Stimulated activated CD4-positive, alpha-beta T cell treated with anti-CD3 and anti-CD28 coated beads, Interleukin-4, amount 100 ng/mL, for 4 hours (primary cell): ENCODE measurements at places on chromosomes 7 and 10.

GRCh38 chr7:92242972-92243371, 2.7 kb downstream of the KRIT1 start:
- no peak for DNase-seq

DNA sequence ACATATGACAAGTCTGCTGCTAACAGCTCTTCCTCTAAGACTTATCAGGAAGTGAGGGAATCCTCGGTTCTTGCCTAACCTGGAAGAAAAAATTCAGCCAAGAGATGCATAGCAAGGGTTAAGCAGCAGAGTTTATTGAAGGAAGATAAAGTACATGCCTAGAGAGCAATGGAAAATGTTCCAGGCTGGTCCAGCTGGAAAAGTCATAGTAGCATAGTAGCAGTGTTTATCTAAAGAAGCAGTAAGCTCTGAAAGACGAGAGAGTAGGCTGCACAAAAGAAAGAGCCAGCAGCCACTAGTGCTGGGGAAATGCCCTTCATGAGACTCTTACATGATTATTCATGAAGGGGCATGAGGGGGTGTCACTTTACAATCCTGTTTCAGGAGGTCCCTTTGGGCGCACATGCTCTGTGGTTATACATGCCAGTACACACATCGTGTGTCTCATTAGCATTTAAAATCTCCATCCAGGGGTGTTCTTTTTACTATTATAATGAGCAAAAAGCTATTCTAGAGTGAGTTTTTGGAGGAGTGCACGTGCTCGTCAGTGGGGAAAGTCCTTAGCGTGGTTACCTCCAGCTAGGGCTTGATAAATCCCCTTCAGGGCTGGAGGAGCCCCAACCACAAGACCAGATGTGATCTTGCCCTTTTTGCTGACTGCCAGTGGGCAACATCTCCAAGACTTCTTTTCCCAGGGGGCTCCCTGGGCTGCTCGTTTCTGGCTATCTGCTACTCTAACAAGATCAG, 716.1 kb downstream of the PARD3 start:
- no peak for DNase-seq

DNA sequence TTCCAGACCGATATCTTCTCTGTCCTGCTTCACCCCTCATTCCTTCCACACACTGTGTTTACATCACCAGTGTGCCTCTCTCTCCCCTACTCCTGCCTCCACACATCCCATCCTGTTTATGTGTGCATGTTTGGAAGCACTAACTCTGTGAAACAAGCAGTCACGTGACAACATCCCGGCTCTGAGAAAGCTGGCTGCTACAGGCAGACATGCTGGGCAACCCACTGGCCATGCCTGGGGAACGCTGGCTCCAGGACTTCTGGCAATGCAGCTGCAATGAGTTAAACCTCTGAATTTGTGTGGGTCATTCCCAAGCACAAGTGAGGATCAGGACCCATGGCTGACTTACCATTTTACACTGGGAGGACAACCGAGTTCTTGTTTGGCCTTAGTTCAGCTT, 74.0 kb downstream of the WNT2 start:
- DNase-seq = no peak

GRCh38 chr10:111297351-111297848, 220.6 kb downstream of the ADRA2A start:
- DNase-seq = no peak

DNA sequence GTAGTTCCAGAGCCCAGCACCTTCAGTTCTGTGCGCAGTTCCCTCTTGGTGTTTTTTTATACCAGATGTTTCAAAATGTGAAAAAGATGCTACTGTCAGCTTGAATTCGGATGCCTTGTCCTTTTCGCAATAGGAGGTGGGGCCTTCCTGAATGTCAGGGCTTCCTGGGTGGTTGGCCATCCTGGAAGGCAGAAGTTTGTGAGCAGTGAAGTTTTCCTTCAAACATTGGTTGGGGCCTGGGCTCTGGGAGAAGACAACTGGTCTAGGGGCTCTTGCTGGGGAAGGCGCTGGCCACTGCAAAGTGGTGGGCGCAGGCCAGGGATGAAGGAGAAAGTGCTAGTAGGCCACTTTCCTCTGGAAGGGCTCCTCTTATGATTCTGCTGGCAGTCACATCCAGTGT, 56.8 kb upstream of the JAZF1 start:
- no peak for DNase-seq

DNA sequence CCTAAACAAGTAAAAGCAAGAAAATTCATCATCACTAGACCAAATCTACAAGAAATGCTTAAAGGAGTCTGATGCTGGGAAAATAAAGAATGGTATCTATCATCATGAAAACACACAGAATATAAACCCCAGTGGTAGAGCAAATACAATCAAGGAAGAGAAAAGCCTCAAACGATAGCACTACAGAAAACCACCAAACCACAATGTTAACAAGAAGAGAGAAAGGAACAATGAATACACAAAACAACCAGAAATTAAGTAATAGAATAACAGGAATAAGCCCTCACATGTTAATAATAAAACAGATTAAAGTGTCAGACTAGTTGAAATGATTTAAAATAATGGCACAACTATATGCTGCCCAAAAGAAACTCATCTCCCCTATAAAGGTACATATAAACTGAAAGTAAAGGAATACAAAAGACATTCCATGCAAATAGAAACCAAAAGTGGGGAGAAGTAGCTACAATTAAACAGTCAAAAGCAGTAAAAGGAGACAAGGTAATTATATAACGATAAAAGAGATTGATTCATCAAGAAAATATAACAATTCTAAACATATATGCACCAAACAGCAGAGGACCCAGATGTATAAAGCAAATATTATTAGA, 77.3 kb downstream of the JMJD1C start:
- DNase-seq = no peak

GRCh38 chr10:78936412-78937342, 132.1 kb upstream of the ZMIZ1 start:
- no peak for DNase-seq

DNA sequence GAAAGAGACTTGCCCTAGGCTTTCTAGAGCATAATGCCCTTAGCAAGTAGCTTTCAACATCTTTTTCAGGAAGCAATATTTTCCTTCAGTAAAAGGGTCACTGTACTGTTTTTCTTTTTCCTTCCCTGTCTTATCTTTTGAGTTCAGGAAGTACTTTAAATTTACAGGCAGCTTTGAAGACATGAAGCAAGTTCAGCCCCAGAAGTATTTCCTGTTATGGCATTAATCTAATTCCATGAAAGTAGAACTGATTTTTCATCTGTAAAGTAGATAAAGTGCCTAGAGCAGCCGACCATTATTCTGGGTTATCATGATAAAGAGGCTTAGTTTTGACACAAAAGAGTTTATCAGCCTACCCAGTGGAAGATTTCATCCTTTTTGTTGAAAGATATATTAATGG, 288.2 kb downstream of the ADK start:
- no peak for DNase-seq

DNA sequence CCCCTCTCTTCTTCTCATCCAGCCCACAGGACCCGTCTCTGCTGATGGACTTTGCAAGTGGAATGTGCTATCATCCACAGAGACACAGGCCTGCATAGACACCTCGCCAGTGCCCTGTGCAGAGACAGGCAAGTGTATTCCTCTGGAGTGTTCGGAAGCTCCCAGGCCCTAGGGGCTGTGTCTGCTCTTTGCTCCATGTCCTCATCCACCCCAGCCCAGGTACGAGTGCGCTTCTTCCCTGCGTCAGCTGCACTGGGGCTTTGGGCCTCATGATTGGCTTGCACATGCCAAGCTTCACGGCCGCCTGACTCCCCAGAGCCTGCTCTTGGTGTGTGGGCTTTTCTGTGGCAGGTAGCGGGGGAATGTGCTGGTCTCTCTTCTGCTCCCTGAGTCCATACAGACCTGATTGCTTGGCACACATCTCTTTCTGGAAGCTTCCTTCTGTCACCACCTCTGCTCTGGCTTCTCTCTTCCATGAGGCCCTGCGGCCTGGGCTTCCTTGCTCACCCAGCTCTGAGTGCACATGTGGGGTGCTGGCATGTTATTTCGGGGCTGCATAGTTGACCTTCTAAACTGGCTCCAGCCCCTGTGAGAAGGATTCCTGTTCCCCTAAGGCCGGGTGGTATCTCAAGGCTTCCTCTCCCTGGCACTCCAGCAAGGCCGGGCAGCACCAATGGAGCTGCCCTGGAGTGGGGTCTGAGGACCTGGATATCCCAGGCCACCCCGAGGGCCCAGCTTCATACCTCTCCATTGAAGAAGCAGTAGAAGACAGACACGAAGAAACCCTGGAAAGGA, 27.8 kb downstream of the CRHR2 start:
- DNase-seq = no peak

- DNase-seq = no peak
These were observed 5.7 kb upstream of the VWC2 start for GRCh38 chr7:49767719-49768118.

DNA sequence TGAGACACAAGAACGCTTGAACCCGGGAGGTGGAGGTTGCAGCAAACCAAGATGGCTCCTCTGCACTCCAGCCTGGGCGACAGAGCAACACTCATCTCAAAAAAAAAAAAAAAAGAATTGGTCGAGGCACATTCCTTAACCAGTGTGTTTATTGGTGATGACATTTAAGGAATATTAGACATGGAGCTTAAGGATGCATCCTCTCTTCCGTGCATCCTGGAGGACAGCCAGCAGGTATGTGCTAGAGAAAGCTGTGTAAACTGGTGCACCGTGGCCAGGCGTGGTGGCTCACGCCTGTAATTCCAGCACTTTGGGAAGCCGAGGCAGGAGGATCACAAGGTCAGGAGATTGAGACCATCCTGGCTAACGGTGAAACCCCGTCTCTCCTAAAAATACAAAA, 11.8 kb downstream of the ZKSCAN1 start:
- no peak for DNase-seq

DNA sequence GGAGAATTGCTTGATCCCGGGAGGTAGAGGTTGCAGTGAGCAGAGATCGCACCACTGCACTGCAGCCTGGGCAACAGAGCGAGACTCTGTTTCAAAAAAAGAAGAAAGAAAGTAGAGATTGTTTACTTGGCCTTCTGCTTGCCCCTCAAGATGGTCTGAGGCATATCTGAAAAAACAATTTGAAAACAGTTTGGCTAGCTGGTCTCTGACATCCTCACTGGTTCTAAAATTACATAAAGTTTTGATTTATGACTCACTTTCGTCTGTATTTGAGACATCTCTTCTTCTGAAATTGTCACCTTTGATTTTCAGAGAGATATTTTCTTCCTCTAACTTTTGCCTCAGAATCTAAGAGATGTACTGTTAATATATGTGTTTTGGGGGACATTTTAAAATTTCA, 49.6 kb upstream of the HELLS start:
- no peak for DNase-seq

DNA sequence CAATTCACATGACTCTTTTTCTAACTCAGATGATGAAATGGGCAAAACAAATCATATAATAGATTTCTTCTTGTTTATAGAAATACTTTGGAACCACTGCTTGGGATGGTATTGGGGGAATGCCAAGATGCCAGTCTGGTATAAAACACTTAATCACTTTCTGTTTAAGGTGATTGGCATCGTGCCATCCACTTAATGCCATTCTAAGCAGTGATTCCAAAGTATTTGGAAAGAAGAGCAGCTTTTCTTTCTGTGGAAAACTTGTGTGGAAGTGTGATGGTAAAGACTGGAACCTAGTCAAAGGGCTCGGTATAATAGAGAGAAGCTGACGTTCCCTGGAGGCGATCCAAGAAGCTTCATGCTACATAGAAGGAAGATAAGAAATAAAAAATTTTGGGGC, 120.6 kb downstream of the TMEM26 start:
- no peak for DNase-seq

DNA sequence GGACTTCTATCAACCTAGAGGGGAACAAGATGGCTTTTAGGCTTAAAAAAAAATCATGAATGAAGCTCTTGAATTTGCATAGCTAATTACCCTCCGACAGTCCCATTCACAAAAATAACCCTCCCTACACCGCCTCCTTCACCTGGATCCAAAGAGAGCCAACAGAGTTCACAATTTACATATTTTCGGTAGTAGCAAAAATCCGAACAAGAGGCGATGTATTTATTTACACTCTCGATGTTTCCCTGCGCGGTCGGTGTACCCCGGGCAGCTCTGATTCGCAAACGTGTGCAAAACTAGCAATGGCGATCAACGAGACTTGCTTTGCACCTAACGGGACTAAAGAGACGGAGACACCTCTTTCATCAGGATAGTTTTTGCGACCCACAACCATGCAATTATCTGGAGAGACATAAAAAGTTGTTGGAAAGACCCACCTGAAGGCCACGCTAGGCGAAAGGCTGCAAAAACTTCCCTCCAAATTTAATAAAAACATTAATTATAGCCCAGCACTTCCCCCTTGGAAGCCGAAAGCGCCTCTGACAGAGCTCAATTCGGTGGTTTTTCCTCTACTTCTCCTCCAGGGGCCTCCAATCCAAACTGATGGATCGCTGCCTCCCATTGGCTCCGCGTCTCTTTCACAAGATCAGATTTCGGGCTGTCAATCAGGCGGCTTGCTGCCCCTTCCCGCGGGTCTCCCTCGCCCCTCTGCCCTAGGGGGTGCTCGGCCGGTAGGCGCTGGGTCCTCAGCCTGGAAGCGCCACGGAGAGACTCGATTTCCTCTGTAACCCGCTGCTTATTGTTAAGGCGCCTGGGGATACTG, at the start of gene ETV1:
Gene ETV1 (minus strand): TSS at position 541 of the 823 bp plus-strand sequence. CDS start 614 bp downstream, outside the sequence.
- no peak for DNase-seq

GRCh38 chr7:156842317-156842716, 50.7 kb downstream of the LMBR1 start:
- no peak for DNase-seq
